ENCODE measurements at places on chromosomes 3 and 15. TPM values are rescaled to one million over a fixed set of nuclear protein-coding genes. Genes with fewer than 3 reads are reported as not detected.
A peak's percentile ranks its signal among the peaks of the same experiment; 100 is the strongest.

- no peak for DNase-seq
Observed at GRCh38 chr3:50241163-50241562, 5.2 kb downstream of the GNAI2 start.

DNA sequence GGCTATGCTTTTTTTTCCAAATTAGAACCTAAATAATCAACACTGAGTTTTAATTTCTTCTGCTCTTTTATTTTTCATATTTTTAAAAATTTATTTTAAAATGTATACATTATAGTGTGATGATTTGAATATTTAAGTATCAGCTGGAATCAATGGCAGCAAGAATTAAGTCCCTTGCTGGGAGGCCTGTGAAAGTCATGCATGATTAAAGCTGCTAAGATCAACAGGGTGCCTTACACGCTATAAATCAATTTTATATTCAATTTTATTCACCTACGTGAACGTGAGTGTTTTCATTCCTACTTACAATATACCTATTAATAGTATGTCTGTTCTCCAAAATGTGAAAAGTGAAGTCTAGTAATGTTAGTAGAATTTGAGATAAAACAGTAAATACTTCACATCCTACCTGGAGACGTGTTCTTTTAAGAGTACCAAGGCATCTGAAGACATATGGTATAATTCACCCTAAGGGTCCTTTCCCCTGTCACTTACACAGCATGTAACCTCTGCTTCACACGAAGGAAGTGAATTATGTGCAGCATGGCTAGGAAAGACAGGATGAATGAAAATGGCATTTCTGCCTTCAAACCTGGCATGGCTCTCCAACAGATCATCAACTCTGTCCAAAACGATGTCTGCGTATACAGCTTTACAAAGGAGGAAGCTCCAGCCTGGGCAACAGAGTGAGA lies 640.4 kb upstream of the ROBO1 start:
- DNase-seq = no peak

DNA sequence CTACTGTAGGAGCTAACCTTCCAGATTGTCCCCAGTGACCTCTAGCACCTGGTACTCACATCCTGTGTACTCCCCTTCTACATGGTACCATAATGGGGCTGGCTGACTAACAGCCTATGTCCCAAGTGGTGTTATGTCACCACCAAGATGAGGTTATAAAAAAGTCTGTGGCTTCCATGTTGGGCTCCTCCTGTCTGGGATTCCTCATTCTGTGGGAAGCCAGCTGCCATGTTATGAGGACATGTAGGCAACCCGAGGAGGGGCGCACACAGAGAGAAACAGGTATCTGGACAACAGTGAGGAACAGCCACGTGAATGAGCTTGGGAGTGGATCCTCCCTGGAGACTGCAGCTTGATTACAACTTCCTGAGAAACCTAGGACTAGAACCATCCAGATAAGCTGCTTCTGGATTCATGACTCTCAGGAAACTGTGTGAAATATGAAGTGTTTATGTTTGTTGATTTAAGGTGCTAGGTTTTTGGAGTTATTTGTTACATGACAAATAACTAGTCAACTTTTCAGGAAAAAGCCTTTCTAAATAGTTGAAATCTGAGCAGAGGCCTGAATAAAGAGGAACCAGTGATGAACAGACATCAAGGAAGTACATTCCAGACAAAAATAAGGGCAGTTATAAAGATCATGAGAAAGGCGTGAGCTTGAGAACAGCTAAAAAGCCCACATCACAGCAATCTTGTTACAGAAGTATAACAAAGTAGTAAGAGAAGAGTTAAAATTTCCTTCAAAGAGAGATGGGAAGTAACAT lies 21.7 kb downstream of the GOLIM4 start:
- peak; percentile 36 for DNase-seq

GRCh38 chr3:86837871-86838270 lies 153.1 kb downstream of the VGLL3 start:
- no peak for DNase-seq

Gene CPNE4
- total RNA-seq = not detected

Gene TLR9
- 9.0 TPM for total RNA-seq

- DNase-seq = peak; percentile 8
Observed at GRCh38 chr3:64023861-64024223, 548 bp upstream of the PSMD6 start.

Gene TSC22D2
- 24.9 TPM for total RNA-seq

DNA sequence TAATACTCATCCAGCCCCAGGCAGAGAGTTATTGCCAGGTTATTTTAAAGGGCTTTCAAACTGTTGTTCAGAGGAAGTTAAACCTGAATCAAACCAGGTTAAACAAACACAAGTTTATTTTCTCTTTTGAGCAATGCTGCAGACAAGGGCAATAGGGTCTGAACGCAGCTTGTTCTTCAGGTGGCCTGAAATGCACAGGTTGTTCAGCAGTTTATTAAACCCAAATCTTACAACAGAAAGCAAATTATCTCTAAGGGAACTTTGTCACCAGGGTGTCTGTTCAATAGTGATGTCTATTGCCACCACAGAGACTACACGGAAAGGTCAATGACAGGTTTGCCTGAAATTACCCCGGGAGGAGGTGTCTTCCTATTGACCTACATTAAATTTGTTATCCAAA lies 134.0 kb downstream of the IL5RA start:
- no peak for DNase-seq

DNA sequence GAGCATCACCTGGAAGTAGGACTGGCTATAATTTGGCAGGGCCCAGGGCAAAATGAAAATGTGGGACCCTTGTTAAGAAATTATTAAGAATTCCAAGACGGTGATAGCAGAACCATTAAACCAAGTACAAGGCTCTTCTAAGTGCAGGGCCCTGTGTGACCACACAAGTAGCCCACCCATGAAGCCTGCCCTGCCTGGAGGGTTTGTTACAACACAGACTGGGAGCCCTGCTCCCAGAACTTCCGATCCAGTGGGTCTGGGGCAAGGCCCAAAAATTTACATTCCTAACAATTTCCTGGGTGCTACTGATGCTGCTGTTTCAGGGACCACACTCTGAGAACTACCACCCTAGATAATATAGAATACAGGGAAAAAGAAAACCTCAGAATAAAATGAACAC lies 314.6 kb upstream of the WNT5A start:
- DNase-seq = no peak

DNA sequence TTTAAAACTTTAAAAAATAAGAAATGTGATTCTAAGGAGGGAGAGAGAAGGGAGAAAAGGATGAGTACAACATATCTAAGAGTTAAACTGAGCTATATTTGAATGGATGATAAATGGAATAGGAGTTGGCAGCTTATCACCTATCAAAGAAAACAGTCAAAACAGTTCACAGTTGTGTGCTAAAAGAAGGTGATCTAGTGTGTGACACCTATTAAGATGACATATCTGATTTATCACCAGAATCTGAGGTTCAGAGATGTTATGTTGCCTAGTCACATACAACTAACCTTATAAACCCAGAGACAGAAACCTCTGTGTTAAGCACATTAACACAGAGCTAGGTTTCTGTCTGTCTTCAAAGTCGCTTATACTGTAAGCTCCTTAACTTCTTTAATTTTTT lies 3.0 kb downstream of the ATP13A3 start:
- no peak for DNase-seq

GRCh38 chr3:1726741-1727140 lies 371.9 kb upstream of the CNTN4 start:
- DNase-seq = no peak

- DNase-seq = no peak
Observed at GRCh38 chr3:100975714-100976113, 17.5 kb downstream of the ABI3BP start.

DNA sequence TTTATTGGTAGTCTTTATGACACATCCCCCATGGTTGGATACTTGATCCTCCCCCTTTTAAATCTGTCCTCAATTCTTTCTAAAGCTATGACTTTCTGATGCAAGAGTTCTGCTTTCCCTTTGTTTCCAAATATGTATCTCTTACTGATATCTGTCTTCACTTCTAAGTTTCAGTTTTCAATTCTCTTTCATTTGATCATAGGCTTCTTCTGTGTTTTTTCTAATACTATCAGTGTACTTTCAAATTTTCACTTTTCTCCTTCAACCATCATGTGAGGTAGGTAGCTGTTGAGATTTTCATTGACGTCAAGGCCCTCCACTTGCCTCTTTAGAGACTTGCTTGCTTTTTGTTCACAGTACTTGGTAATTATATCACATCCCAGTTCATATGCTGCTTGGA lies 436.5 kb downstream of the CNTN4 start:
- no peak for DNase-seq

DNA sequence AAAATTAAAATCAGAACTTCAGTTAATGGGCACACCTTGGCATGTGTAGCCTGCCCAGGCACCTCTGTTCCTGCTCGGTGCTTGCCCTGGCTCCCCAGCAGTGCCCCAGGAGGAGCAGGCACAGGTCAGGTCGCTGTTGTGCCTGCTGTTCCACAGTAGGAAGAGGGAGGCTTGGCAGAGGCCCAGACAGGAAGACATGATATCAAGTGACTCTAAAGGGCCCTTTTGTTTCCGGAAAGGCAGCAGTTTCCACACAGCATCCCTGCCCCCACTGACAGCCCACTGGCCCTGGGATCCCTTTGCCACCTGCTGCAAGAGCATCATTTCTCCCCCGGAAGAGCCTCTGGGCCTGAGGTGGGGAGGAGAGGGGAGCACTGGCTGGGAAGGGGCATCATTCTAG lies 40.5 kb upstream of the HES1 start:
- peak; percentile 38 for DNase-seq

DNA sequence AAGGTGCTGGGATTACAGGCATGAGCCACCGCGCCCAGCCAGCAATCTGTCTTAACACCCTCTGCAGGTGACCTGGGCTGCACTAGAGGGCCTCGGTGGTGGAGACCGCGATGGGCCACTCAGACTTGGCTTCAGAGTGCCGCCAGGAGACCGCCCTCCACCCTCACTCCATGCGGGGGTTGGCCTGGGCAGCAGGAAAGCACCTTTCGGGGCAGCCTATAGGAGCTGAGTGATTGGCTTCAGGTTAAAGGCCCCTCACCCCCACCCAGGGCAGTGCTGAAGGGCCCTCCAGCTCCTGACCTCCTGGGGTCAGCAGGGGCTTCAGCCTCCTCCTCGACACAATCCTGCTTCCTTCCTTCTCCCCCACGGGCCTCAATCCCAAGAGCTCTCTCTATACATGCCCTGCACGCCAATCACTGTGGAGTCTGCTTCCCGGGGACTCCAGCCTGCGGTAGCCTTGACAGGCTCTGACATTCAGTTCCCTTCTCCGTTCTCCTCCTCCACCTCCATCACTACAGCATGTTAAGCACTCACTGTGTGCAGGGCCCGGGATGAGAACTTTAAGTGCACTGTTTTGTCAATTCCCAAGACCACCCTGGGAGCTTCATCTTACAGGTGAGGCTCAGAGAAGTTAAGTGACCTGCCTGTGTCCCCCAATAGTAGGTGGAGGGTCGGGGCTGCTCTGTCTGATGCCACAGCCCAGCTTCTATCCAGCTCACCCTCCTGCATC lies 225.3 kb downstream of the XXYLT1 start:
- DNase-seq = no peak

GRCh38 chr3:171269542-171269941 lies 190.7 kb downstream of the TNIK start:
- DNase-seq = no peak

Gene CHRD
- total RNA-seq = not detected

DNA sequence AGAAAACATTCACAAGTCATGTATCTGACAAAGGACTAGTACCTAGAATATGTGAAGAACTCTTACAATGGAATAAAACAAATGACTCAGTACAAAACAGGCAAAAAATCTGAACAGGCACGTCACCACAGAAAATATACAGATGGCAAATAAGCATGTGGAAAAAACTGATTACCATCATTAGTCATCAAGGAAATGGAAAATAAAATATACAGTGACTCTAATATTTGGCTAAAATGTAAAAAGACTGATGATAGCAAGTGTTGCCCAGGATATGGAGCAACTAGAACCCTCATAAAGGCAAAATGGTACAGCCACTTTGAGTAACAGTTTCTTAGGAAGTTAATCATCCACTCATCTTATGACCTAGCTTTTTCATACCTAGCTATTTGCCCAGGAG lies 95.8 kb upstream of the ABHD17C start:
- no peak for DNase-seq

Gene ARPIN
- not detected for total RNA-seq

DNA sequence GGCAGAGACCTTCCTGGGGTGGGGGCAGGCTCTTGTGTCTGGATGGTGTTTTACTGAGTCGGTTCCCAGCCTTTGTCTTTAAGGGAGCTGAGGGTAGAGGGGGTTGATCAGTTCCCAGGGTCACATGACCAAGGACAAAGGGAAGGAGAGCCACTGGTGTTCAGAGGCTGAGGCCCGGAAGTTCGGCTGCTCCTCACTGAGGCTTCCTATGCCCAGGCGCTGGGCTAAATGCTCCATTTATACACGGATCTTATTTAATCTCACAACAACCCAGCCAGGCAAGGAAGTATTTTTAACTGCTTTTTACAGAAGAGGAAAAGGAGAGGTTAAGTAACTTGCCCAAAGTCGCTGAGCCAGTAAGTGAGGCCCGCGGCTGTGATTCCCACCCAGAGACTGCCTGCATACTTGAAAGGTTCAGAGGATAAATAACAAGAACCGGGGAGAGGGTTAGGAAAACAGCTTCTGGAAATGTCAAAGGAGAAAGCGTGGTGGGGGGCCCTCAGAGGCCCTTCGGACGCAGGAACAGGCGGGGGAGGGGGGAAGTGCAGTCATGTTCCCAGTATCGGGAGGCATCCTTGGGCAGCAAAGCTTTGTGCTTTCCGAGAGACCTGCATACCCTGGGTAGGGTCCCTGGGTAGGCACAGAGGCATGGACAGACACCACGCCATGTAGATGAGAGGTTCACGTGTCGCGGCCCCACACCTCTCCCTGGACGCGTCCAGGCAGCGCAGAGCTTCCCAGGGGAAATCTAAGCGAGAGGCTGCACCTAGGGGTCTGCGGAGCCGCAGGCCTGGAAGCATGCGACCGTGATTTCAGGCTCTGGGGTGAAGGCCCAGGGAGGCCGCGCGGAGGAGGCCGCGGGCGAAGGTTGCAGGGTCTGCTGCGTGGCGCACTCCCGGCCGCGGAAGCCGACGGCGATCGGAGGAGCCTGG lies 21.3 kb downstream of the EPHB3 start:
- no peak for DNase-seq

GRCh38 chr15:52068004-52068615 lies 44.5 kb downstream of the BCL2L10 start:
- no peak for DNase-seq

Gene SEMA5B
- total RNA-seq = 2.3 TPM

DNA sequence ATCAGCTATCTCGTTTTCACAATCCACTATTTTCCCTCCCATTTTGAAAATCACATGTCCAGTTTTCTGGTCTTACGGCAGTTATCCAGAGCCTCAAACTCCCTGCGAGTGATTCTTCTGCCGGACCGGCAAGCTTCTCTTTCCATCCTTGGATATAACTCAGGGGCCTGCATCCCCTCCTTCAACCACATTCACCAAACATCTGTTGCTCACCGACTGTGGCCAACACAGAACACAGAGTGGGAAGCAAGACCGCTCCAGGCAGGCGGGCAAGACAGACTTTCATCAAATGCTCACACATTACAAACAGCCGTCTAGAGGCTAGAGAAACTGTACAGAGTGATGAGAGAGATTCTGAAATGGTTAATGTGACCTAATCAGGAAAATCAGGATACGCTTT lies 7.6 kb upstream of the SLC12A8 start:
- no peak for DNase-seq

Gene LRRC34
- 3.3 TPM for total RNA-seq
